ENCODE measurements at places on chromosomes 5 and 9.

GRCh38 chr5:132497488-132497997 is 7.0 kb upstream of the IRF1 start:
- no peak for DNase-seq

DNA sequence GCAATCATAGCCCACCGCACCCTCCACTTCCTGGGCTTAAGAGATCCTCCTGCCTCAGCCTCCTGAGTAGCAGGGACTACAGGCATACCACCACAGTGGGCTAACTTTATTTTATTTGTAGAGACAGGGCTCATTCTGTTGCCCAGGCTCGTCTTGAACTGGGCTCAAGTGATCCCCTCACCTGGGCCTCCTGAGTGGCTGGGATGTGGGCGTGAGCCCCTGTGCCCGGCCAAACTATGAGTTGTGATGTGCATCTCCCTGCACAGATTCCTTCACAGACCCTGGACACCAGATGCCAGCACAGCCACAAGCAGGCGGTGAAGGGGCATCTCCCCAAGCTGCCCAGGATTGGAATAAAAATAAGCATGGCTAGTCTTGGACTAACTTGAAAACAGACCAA is 244.9 kb upstream of the IRX1 start:
- no peak for DNase-seq

DNA sequence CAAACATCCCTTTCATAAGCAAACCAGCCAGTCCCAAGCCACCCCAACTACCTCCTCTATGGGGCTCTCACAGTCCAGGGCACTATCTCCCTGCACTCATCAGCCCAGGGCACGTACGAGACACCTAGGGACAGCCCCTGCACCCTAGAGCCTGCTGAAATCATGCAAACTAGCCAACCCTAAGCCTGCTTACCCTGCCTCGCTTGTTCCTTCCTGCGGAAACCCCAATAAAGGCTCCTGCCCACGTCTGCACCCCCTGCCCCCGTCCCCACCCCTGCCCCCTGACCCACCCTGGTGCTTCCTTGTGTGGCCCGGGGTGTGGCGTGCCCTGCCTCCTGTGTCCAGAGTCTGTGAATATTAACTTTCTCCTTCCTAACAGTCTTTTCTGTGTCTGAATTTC is 135.9 kb downstream of the GADD45G start:
- DNase-seq: no peak

DNA sequence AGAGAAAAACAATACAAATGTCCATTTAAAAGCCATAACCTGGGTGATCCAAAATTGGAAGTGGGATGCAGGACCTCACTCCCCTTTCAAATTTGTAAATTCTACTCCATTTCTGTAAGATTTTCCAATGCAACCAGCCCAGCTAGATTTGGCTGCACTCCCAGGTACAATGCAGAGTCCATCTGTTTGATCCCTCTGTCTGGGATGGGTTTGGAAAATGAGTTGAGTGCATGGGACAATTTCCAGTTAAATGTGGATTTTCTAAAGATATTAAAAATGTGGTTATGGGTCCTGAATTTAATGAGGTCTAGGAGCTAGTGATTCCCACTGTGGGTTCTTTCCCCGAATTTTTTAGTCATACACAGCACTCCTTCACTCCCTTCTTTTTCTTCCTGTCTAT is 104.0 kb upstream of the ATP10B start:
- peak; percentile 84 for DNase-seq

GRCh38 chr9:112325127-112325526 is 8.3 kb downstream of the PTBP3 start:
- DNase-seq: no peak

DNA sequence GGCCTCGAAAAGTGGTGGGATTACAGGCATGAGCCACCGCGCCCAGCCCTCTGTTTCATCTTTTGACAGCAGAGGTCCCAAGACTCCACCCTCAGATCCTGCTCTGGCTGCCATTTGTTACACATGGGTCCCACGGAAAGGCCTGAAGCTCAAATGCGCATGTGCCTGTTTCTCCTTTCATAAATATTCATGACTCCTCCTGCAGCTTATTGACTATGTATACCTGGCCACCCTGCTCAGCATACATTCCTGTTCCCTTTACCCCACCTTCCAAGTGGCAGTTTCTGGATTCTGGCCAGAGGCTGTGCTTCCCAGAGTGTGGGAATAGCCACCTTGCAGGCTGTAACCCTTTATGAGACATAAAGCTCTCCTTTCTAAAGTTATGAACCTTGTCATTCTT is 46.5 kb downstream of the AUH start:
- no peak for DNase-seq

DNA sequence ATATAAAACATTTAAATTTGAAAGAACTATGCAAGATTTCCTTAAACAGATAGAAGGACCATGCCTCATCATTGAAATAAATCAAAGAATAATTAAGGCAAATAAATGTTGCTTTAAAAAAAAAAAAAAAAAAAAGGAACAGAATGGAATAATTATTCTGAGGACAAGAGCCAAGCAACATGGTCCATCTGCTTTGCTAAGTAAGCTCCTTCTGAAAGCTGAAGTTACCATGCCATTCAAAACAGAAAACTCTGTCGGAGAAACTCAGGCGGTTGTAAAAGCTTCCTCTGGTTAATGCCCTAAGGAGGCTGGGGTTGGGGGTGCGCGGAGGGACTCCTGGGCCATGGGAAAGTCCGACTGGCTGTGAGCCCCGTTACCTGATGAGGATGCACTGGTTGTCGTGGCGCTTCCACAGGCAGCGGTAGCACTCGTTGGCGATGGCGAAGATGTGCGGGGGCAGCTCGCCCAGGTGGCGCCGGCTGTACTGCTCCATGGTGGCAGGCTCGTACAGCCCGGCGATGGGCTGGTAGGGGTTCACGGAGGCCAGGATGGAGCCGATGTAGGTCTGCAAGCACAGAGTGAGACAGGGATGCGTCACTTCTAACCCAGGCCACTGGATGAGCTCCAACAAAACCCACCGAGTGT is 141.7 kb downstream of the MYO10 start:
- DNase-seq: peak; percentile 72

DNA sequence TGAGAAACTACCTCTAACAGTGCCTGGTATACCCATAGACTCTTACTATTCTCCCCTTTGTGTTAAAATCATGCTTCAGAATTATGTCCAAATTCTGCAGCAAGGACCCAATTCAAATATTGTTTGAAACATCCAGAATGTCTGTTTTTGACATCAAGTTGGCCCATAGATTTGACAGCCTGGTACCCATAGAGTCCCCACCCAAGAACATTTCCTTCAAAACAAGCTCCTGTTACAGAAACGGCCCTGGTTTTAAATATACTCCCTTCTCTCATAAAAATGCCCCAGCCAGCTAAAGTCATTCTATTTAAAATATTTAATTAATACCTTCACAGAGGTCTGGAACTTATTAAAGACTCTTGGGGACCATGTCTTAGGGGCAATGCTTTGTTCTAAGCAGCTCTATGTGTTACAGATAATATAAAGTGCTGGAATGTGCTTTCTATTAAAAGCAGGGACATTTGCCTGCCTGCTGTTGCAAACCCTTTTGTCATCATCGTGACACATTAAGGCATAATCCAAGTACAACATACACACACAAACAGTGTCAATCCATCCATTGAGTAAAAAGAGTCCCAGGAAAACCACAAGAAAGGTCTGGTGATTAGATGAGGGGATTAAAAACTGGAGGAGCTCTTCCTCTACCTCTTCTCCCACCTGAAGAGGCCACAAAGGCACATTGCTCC is 321.7 kb downstream of the MLLT3 start:
- DNase-seq: no peak

GRCh38 chr5:87361031-87361445 is 51.7 kb downstream of the CCNH start:
- no peak for DNase-seq

GRCh38 chr9:81690251-81690851 is 1.0 kb upstream of the TLE1 start:
- no peak for DNase-seq

- no peak for DNase-seq
These were observed 168.7 kb upstream of the GNA14 start for GRCh38 chr9:77816641-77817341.

DNA sequence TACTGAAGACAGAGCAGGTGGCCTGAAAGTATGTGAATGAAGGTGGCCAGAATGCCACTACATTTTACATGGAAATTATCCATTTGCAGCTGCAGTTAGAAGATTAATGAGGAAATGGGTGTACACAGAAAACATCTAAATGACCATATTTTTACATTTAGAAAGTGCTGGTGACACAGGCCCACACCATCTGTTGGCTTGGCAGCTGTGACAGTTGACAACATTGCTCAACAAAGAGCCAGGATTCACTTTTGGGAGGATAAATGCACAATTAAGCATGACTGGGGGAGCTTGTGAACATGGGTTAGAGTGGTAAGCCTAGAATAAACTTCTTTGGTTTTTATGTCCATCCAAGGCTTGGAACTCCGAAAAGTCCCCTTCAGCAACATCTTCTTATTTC is 360.5 kb downstream of the KCTD16 start:
- no peak for DNase-seq

DNA sequence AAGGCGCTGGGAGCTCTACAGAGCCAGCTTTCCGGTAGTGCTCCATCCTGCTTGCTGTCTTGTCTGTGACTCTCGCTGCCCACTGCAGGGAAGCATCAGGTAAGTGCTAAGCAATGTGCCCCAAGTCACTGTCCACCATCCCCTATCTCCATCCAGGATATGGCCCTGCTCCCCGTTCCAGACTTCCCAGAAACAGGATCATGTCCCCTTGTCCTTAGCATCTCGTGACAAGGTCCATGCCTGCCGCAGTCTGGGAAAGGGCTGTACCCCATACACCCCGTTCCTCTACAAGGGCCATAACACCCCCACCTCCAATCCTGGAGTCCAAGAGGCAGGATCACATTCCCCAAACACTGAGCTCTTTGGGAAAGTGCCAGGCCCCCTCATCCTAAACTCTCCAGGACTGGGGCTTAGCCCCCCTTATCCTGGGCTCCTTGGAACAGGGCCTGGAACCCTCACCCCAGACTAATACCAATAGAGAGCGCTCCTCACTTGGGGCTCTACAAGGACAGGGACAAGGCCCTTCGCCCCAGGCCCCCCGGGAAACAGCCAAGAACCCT is 566 bp downstream of the RPP25L start:
- DNase-seq: no peak

DNA sequence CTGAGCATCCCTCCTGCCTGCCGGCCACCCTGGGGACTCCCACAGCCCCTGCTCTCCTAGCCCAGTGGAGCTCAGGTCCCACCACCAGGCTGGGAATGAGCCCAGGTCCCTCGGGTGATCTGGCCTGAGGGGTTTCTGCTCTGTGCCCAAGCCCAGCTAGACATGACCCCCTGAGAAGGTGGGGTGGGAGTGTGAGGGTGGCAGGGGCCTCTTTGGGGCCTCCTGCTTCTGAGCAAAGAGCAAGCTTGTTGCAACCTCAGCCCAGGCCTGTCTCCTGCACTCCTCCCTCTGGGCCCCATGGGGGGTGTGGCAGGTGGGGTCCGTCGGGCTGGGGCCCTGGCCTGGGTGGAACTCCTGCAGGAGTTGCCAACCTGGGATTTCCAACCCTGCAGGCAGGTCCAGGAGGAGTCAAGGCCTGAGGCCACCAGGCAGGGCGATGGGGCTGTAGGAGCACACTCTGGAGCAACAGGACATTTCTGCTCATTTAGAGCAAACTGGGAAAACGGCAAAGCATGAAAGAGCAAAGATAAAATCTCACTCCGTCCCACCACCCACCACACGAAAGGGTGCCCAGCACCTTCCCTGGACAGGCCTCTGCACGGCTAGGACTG is 11.4 kb upstream of the NRARP start:
- no peak for DNase-seq

DNA sequence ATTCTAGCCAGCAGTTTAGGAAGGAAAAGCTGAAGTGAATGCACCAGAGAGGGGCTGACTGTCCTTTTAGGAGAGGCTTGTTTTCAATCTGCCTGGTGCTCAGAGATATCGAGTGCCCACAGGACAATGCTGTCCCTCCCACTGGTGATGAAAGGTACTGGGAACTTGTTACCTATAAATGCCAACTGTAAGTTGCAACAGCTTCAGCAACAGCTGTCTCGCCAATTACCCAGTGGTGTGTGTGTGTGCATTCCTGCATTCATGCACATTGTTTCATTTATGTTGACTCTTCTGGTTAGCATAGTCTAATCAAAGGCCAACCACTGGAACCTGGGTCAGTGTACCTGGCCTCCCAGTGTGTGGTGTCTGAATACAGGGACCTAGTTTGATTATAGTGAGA is 161.1 kb downstream of the CSNK1G3 start:
- DNase-seq: no peak

GRCh38 chr5:158899792-158900191 is 199.9 kb downstream of the EBF1 start:
- peak; percentile 91 for DNase-seq

- DNase-seq: no peak
These were observed 34.7 kb upstream of the FIBCD1 start for GRCh38 chr9:130973686-130974281.

- DNase-seq: no peak
These were observed 1392.3 kb upstream of the CDH9 start for GRCh38 chr5:28430565-28431178.

DNA sequence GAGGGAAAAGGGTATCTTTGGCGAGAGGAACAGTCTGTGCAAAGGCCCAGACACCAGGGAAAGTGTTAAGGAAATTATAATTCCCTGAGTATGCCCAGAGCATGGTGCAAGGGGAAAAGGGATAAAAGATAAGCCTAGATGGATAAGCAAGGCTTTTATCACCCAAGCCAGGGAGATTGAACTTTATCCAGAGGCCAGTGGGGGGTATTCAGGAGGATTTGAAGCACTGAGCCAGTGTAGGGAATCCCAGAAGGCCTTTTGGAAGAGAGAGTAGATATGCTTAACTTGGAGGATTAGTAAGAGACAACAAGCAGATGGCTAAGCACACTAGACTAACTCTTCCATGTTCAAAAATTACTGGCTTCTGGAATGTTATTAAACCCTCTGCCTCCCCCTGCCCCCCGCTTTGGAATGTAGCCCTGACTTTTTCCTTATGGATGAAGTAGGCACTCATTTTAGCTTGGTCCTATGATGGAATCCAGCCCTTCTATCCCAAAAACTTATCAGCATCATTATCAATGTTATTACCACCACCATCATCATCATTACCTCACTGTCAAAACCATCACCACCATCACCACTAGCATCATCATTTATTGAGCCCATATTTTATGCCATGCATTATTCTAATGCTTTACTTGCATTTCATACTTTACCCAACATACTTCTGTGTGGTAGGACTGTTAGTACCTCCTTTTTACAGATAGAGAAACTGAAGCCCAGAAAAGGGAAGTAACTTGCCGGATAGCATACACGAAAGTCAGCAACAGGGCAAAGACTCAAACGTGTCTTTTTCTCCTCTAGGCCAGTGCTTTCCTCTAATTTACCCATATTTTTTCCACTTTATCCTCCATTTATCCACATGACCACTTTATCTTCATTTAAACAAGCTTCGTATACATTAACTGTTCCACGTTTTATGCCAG is 237.0 kb downstream of the PAPPA start:
- DNase-seq: no peak

- no peak for DNase-seq
These were observed 184.4 kb upstream of the DMRT1 start for GRCh38 chr9:656926-657568.

GRCh38 chr5:158473016-158473635 is 614.2 kb upstream of the CLINT1 start:
- no peak for DNase-seq

Data from NCI-H446 (cell line).